ENCODE measurements at places on chromosomes 2 and 18.

DNA sequence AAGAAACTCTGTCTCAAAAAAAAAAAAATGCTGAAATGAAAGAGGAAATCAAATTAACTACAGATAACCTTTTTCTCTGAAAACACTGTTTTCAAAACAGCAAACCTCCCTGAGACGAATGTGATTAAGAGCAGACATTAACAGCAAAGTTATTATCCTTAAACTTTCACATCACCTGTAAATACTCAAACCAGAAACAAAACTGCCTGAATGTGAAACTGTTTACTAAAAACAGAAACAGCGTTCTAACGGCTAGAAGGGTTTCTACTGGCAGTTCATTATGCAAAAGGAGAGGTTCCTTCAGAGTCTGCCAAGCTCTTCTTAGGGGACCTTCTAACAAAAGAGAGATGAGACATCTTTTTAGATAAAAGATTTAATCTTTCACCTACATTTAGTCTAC is 45.9 kb downstream of the PNO1 start:
- no peak for DNase-seq

DNA sequence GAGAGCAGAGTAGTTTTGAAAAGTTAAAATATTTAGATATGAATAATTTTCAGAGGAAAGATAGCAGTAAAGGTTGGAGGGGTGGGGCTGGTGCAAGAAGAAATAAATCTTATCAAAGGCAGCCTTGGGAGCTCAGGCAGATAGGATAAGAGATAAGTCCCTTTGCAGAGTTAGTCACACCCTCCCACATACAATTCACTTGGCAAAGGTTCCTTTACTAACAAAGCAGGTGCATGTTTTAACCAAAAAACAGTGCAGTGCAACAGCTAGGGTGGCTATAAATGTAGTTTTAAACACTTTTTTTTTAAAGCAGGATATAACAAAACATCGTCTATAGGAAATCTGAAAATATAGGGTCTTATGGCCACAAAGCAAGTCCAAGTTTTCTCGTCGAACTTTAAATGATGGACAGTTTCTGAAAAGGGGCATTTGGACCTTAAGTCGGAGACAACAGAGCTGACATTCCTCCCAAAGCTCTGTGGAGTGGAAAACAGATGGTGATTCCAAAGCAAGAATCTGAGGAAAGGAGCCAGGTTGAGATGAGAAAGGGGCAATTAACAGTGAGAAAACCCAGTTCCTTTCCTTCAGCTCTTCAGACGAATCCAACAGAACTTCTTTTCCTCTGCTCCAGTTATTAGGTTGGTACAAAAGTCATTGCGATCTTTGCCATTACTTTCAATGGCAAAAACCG is 53.0 kb downstream of the EPHA4 start:
- no peak for DNase-seq

GRCh38 chr2:172103471-172104272 is 972 bp upstream of the DLX2 start:
- no peak for DNase-seq

- no peak for DNase-seq
These were observed 290.8 kb downstream of the GBX2 start for GRCh38 chr2:235877275-235877802.

GRCh38 chr2:53475321-53475720 is 292.3 kb upstream of the CHAC2 start:
- DNase-seq, result peak; percentile 48

DNA sequence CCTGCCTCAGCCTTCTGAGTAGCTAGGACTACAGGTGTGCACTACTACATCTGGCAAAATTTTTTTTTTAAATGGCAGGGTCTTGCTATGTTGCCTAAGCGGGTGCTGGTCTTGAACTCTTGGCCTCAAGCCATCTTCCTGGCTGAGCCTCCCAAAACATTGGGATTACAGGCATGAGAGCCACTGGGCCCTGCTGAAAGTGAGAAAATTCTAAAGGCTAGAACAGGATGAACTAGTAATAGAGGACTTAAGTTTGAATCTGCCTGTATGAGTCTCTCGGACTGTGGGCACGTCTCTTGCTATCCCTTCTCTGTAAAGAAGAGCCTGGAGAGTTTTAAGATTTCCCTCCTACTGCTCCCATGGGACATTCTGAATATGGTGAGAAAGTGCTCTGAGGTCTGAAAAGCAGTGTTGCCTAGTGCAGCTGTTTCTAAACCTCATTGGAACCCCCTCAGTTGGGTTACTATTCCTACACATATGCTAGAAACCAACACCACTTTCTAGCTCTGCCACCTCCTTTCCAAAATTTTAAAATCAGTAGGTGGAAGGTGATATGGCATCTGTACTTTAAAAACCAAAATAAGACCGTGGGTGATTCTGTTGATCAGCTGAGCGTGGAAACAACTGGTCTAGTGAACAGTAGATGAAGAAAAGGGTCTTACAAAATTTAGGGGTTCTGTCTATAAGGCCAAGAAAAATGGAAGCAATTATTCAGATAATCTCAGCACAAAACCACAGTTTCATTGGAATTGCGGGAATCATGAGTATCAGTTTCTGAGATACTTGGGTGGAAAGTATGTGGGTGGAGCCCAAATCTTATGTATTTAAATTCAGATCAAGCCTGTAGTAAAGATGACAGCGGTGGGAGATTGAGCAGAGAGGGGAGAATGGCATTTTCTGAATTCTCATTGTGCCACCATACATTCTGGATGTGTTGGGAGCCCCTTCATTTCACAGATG is 259.8 kb upstream of the CXCR4 start:
- no peak for DNase-seq

GRCh38 chr2:37489536-37489935 is 145.1 kb downstream of the QPCT start:
- no peak for DNase-seq

- no peak for DNase-seq
These were observed 67.6 kb downstream of the CRIM1 start for GRCh38 chr2:36423172-36423571.

DNA sequence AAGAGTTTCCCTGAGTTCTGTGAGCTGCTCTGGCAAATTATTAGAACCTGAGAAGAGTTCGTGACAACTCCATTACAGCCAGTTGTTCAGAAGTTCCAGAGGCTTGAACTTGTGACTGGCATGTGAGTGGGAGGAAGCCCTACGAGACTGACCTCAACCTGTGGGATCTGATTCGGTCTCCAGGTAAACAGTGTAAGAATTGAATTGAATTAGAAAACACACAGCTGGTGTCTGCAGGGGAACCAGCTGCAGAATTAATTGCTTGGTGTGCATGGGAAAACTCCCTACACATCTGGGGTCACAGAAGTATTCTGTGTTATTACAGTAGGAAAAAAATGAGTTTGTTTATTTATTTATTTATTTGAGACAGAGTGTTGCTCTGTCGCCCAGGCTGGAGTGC is 14.0 kb upstream of the ITSN2 start:
- DNase-seq, result no peak

GRCh38 chr2:140862181-140862580 is 1268.6 kb downstream of the LRP1B start:
- DNase-seq, result no peak

DNA sequence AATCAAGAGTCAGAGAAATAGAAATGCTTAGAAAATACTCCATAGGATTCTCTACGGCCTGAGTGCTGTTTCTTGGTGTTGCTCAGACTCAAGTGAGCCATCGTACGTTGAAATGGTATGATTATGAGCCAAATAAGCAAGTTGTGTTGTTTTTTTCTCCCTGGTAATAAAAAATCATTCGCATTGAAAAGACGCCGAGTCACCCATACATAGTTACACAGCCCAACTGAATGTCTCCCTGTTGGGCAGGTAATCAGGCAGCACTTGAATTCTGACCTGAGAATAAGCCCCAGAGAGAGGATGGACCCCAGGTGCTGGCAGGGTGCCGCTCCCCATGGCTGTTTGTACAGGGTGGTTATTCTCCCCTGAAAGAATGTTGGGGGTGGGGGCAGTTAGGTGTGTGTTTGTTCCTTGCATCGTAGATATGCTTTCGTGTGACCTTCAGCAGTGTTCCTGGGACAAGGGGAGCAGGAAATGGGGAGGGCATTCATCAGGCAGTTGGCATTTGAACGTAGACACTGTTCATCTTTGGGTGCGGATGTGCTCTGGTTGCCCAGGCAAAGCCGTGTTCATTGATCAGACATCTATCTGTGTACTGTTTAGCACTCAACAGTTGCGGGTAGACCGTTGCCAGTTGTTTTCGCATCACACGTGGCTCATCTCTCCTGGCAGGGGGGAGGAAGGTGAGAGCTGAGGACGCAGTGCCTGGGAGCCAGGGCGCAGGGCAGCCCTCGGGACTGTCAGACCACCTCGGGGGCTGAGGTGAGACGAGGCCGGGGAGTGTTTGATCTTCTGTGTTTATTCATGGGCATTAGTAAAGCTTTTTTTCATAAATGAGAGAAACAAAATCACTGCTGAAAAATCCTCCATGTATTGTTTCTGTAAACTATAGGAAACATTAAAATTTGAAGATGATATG is 27.3 kb downstream of the MTCL1 start:
- DNase-seq, result no peak

- DNase-seq, result no peak
These were observed 533.7 kb upstream of the CHAC2 start for GRCh38 chr2:53233759-53234547.

GRCh38 chr2:217289907-217290280 is 430.0 kb upstream of the TNP1 start:
- DNase-seq, result no peak

GRCh38 chr2:132677661-132678060 is 7.7 kb upstream of the LYPD1 start:
- DNase-seq, result no peak

- no peak for DNase-seq
These were observed 593 bp downstream of the SP140L start for GRCh38 chr2:230327418-230328154.

GRCh38 chr18:50987261-50987660 is 19.4 kb downstream of the ELAC1 start:
- DNase-seq, result no peak
